ENCODE measurements at places on chromosomes 12 and 14.

GRCh38 chr14:61671082-61671481, 24.2 kb upstream of the HIF1A start:
- DNase-seq: no peak

GRCh38 chr12:94140556-94140955, 7.8 kb upstream of the PLXNC1 start:
- DNase-seq: peak; percentile 25

GRCh38 chr12:65081496-65081895, 39.6 kb downstream of the WIF1 start:
- DNase-seq: no peak

- DNase-seq: no peak
These were observed 7.8 kb downstream of the LIMA1 start for GRCh38 chr12:50275556-50275955.

DNA sequence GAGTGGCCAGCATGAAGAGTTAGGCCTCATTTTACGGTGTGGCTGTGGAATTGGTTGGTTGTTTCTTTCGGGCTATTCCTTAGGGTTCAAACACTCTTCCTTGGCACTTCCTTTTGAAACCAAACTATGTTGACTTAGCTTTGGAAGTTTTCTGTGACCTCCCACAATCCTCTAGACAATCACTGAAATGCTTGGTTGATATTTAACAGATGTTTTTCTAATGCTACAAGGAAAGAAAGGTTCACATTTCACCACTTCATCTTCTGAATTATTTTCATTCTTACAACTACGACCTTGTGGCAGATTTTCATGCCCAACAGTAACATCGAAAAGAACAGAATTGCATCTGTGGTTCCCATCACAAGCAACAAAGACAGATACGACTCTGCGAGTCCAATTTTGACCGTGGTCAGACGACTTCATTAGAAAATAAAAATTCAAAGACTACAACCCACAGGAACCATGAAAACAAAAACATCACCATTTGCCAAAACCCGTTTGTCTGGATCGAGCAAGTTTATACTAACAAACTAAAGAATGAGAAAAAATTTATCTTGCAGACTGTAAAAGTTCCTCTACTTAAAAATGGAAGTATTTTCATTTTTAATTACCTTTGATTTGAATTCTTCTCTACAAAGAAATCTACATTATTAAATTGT, 16.9 kb downstream of the PRKAB1 start:
- DNase-seq: no peak

DNA sequence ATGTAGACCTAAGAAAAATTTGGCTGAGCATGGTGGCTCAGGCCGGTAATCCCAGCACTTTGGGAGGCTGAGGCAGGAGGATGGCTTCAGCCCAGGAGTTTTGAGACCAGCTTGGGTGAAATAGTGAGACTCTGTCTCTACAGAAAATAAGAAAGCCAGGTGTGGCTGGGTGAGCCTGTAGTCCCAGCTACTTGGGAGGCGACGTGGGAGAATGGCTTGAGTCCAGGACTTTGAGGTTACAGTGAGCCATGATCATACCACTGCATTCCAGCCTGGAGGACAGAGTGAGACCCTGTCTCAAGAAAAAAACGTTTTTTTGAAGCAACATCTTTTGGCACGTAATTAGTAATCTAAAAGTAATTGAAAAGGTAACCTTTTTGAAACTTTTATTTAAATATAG, 70.9 kb downstream of the FERMT2 start:
- DNase-seq: no peak

DNA sequence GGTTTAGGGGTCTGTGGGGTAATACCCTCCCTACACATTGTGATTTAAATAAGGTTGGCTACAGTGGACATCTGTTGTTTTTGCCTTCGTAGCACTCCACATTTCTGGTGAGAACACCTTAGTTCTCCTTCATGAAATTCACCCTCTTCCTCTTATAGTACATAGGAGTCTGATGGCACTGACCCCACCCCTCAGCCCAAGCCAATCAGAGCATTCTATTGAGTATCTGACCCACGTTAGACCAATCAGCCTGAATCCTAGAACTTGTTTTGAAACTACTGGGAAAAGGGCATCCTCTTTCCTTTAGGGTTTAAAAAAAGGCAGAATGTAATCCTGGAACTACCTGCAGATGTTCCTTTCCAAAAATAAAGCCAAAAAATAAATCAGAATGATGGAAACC, 15.8 kb upstream of the LRRC9 start:
- DNase-seq: no peak

GRCh38 chr12:113474635-113475436, 3.2 kb upstream of the LHX5 start:
- DNase-seq: peak; percentile 32

DNA sequence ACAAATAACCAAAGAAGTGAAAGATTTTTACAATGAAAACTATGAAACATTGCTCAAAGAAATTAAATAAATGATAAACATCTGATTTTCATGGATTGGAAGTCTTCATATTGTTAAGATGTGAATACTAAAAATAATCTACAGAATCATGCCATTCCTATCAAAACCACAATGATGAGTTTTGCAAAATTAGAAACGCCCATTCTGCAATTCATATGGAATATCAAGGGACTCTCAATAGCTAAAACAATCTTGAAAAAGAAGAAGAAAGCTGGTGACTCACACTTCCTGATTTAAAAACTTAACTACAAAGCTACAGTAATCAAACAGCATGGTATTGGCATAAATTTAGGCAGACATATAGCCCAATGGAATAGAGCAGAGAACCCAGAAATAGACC, 40.2 kb upstream of the CCT2 start:
- DNase-seq: no peak

DNA sequence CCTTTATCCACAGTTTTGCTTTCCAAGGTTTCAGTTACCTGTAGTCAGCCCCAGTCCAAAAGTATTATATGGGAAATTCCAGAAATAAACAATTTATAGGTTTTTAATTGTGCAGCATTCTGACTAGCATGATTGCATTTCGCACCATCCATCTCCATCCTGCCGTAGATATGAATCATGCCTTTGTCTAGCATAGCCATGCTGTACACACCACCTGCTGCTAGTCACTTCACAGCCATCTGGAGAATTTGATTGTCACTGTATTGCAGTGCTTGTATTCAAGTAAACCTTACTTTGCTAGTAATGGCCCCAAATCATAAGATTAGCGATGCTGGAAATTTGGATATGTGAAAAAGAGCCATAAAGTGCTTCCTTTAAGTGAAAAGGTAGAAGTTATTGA, 36.0 kb downstream of the MUCL1 start:
- DNase-seq: peak; percentile 76

DNA sequence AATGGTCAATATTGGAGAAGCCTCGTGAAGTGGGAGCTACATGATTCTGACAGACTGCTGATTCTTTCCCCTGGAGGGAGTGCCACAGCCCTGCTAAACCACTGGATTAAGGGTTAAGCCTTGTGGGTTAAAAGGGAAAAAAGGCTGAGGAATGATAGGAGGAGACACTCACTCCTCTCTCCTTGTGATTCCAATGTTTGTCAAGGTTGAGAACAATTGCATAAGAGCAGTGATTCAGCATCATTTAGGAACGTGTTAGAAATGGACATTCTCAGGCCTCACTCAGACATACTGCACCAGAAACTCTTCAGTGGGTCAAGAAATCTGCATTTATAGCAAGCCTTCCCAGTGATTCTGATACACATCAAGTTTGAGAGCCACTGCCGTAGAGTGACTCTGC, 87.8 kb upstream of the GZMB start:
- DNase-seq: no peak

DNA sequence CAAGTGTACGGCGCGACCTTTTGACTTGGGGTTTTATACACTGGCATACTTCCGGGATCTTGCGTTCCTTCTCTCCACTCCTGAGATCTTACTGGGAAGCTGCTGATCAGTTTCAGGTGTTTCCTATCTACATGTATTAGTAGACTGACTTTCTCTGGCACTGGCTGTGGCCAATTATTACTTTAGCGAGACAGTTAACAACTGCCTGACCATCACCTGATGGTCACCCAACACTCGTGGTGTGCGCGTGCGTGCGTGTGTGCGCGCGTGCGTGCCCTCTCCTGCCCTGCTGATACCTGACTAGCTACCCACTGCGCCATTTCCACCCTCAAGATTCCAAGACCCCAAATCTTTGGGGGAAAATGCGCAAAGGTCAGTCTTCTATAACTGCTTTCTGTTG, 249.9 kb downstream of the AEBP2 start:
- DNase-seq: no peak

DNA sequence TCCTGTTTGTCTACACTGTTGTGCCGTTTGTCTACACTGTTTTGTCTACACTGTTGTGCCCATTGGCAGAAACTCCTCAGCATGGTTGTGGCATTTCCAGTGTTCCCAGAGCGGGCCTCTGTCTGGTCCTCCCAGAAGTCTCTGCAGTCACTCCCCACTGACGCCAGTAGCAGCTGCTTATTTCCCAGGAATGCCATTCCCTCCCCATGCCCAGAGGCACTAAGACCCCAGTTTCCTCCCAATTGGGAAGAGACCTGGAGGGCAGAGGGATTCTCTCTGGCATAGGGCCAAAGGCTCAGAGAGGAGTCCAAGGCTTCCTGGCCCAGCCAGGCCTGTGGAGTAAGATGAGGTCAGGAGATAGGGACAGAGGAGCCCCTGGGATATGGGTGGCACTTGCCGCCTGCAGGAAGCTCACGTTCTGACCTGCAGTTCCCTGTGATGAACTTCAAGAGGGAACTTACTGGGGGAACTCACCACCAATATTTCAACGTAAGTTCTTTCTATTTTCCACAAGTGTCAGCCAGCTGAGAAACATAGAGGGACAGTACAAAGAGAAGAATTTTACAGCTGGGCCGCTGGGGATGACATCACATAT, 69.1 kb downstream of the TNFAIP2 start:
- DNase-seq: no peak

GRCh38 chr12:2877953-2878732, 1.1 kb downstream of the RHNO1 start:
- DNase-seq: peak; percentile 86

DNA sequence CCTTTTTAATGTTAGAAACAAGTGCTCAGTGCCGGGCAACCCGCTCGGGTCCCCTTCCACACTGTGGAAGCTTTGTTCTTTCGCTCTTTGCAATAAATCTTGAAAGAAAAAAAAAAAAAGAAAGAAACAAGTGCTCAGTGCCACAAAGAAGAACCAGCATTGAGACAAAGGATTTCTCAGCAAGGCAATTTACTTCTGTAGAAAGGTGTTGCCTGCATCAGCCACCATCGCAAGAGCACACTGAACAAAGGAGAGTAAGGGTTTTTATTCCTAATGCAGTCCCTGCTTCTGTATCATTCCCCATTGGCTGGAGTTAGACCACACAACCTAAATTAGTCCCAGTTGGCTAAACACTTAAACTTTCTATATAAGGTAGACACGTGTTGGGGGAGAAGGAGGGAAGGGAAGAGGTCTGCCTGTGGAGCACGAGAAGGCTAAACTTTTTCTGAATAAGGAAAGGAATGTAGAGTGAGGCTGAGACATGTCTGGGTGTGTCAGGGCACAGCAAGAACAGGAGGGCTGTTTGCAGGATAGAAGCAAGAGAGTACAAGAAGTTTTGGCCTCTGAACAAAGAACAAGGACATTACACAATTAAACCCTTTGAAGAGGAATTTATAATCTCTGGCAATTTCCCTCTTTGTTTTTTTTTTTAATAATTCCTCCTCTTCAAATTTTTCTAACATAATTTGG, 21.4 kb downstream of the KLRF2 start:
- no peak for DNase-seq

DNA sequence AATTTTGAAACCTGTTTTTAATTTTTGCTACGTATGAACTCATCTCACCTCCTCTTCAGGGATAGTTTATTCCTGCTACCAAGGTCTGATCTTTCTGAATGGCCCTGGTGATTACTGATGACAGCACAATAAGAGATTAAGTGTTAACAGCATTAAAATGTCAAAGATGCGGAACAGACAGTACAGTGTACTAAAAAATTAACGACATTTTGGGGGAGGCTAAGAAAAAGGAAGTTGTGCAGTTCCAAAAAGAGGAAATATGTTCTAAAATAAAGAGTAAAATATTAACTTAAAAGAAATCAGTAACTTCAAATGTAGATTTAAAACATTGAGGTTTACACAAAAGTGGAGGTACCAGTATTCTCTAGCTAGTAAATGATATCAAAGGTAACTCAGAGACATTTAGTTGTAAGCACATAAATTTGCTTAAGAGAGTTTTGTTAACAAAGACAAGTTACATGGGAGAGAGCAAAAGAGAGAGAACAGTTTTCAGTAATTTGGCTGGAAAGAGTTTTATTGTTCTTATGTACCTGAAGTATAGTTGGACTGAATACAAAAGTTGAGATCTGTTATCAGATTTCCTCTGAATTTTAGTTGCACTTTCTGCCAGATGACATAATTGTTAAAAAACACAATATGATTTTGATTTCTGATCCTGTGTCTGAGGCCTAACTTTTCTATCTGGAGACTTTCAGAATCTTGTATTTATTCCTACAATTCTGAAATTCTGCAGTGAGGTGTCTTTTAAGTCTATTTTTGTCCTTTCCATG, 4.2 kb upstream of the CLECL1 start:
- no peak for DNase-seq

GRCh38 chr14:54177019-54177418, 219.8 kb upstream of the CDKN3 start:
- DNase-seq: no peak

DNA sequence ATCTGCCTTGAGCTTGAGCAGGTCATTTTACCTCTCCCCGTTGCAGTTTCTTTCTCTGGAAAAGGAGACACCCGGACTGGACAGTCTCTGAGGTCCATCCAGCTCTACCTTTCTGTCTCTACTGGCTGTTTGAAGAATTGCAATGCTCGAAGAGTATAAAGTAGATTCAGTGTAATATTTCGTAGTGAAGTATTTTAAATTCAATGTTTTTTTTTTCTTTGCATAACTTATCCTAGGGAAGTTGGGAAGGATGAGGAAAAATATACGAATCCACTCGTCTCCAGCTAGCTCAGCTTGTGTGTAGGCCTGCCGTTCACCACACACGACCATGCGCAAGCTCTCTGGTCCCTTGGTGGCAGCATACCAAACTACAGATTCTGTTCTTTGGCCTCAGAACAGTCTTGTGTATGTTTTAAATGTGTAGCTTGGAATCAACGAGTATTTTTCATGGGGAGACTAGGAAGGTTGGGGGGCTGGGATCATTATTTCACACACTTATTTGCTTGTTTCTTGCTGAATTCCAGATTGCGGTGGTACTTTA, 307.9 kb downstream of the CACNA1C start:
- DNase-seq: no peak

DNA sequence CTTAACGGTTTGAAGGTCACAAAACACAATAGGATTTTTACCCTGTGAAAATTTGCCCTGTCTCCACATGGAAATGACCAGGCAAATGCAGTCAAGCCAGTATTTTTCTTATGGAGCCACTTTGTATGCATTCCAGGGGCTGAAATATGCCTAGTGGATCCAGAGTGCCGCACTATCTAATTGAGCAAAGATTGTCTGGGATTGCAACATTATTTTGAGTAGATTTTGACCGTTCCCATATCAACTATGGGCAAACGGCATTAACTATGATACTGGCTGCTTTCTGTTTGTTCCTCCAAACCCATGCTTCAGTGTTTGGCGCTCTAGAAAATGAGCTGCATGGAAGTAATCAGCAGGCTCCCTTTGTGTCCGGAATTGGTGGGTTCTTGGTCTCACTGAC, 223.0 kb downstream of the BTG1 start:
- DNase-seq: no peak

GRCh38 chr12:122827258-122827657, 8.0 kb upstream of the HIP1R start:
- DNase-seq: no peak

GRCh38 chr12:6295094-6295811, 15.2 kb upstream of the PLEKHG6 start:
- DNase-seq: no peak

GRCh38 chr14:33508126-33509062, 442.5 kb downstream of the EGLN3 start:
- DNase-seq: no peak

Data from NCI-H1417 (cell line).